Right forelimb (tissue), 1 donor: ENCODE measurements at places on chromosomes 1 and 21.

DNA sequence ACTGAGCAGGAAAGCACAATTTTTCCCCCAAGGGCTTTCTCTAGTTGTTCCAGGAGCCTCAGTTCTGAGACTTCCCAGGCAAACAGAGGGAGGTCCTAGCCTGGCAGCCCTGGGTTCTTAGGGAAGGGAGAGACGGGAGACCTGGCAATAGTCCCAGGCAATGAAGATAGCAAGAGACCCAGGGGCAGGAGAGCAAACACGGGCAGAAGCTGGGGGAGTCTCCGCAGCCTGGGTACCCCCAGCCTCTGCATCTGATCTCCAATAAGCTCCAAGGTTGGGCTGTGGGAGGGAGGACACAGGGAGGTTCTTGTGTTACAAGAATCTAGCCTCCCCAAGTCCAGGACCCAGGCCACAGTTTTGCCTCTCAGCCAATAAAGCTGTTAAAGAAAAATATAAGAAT lies 2.4 kb downstream of the BLACAT1 start:
- DNase-seq = no peak

DNA sequence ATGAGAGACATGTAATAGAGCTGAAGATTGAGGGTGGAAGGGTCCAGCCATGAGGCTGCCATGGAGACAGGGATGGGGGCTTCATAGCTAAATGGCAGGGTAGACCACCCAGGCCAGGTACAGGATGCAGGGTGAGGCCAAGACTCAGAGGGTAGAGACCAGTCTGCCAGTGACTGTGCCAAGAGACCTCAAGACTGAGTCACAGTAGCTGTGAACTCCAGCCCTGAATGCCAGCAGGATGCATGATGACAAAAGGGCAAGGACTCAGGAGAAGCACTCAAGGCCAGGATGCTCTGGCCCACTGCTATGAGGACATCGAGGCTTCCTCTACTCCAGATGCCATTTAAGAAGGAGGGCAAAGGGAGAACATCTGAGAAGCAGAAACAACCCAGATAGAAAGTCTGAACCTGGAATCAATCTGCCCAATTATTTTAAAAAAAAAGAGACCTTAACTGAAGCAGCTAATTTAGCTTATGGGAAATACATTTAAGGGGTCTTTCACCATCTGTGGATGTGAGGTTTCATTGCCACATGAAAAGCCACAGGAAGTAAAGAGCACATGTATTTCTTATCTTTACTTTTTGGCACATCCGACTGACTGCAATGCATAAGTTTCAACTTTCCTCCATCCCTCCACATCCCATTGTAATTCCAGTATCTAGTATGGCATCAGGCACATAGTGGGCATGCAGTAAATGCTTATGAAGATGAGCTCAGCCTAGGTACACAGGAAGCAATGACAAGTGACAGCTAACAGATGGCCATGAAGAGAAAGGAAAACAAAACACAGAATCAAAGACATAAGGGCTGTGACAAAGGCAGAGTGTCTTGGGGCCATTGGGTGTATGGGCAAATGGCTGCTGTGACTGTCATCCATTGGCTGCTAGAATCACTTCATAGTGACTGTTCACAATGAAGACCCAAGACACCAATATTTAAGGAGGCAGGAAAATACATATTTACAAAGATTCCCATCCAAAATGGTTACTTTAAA lies 40.2 kb downstream of the SUSD4 start:
- DNase-seq = no peak

GRCh38 chr1:51569284-51570062 lies 47.4 kb upstream of the OSBPL9 start:
- no peak for DNase-seq

DNA sequence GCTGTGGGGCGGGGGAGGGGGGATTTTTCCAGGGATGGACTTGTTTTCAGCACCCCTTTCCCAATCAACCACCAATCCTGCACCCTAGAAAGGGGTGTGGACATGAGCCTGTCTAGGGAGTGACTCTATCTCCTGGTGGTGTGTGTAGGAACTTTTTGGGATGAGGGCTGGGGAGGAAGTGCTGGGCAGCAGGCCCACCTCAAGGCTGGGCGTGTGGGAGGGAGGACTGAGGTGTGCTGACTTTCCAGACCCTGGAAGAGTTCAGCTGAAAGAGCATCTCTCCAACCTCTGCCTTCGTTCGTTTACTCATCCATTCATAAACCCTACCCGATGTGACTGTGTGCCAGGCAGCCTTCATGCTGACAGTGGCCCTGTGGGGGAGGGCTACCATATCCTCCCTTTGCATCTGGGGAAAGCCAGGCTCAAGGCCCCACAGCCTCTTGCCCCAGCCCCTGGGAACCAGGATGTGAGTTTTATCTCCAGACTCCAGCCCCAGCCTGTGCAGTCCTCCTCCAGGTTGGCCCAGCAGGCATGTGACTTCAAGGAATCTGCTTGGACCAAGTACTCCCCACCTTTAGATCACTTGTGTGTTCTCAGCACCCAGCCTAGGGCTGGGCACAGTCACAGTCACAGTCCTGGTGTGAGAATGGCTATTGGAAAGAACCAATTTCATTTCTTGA lies 6.7 kb downstream of the KNCN start:
- DNase-seq = no peak

- no peak for DNase-seq
Measured at GRCh38 chr1:29709704-29710280, 473.5 kb downstream of the PTPRU start.

- DNase-seq = no peak
Measured at GRCh38 chr21:34999397-34999941, 49.6 kb downstream of the RUNX1 start.

DNA sequence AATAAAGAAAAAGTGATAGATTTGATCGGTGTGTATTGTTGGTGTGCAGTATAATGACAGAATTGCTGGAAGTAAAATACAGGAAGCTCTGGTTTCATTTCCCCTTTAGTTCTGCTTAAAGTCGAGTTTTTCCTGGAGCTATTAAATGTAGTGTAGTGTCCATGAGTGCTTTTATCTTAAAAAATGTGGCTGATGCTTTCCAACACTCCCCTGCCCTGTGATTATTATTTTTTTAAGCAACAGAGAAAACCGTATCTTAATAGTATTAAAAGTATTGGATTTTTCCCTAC lies 1.1 kb downstream of the LGALS8 start:
- DNase-seq = no peak

DNA sequence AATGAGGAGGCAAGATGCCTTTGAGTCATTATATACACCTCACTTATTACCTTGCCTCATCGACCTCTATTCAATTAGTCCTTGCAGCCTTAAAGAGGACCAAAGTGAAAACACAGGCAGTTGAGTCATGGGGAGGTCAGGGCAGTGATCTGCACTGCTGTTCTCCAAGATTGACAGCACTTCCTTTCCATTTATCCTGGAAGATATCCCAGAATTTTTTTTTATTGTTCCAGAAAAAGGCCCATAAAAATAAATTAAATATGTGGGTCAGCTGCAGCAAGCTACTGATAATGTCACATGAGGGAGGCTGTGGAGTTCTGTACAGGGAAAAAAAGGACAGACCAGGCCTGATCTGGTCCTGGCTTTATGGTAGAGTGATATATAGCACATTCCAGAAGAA lies 33.2 kb upstream of the CDC42BPA start:
- DNase-seq = no peak

- no peak for DNase-seq
Measured at GRCh38 chr1:221169447-221169889, 290.2 kb downstream of the HLX start.

DNA sequence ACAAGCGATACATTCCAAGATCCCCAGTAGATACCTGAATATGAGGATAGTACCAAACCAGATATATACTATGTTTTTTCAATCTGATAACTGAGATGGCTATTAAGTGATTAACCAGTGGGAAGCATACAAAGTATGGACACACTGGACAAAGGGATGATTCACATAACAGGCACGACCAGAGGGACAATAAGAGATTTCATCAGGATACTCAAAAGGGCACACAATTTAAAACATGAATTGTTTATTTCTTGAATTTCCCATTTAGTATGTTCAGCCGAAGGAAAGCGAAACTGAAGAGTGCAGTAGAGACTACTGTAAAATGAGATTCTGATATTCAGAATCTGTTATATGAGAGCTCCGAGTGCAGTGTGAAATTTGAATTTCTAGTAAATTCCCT lies 10.6 kb downstream of the ZZZ3 start:
- no peak for DNase-seq

- DNase-seq = no peak
Measured at GRCh38 chr1:227544067-227545050, 19.0 kb upstream of the ZNF678 start.

DNA sequence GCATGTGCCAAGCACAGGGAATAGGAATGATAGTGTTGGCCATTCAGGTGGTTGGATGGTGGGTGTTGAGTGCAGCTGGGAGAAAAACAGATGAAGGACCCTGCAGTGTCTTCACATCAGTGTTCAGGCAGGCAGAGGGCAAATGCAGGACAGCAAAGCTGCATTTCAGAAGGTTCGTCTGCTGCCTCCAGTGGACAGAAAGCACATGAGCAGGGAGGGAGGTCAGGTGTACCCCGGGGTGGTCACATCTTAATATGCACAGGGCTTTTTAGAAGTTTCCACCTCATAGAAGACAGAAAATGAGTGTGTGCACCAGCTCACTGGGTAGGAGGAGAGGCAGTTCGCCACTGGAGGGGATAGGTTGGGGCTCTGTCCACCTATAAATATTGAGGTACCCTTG lies 184.9 kb downstream of the SLC35F3 start:
- DNase-seq = no peak

DNA sequence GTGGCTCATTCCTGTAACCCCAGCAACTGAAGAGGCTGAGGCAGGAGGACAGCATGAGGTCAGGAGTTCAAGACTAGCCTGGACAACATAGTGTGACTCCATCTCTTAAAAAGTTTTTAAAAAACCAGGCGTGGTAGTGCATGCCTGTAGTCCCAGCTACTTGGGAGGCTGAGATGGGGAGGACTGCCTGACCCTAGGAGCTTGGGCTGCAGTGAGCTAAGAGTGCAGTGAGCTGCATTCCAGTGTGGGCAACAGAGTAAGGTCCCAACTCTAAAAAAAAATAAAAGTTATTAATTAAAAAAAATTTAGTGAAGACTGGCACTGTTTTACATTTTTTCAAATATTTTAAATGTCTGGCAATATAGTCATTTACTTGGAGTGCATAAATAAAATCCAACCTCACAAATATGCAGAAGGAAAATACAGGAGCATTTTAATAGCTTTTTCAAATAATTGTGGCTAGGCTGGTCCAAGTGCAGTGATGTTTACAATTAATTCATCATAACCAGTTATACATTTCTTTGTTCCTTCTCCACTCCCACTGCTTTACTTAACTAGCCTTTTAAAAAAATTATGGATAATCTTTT lies 10.8 kb downstream of the ZBTB8OS start:
- no peak for DNase-seq

DNA sequence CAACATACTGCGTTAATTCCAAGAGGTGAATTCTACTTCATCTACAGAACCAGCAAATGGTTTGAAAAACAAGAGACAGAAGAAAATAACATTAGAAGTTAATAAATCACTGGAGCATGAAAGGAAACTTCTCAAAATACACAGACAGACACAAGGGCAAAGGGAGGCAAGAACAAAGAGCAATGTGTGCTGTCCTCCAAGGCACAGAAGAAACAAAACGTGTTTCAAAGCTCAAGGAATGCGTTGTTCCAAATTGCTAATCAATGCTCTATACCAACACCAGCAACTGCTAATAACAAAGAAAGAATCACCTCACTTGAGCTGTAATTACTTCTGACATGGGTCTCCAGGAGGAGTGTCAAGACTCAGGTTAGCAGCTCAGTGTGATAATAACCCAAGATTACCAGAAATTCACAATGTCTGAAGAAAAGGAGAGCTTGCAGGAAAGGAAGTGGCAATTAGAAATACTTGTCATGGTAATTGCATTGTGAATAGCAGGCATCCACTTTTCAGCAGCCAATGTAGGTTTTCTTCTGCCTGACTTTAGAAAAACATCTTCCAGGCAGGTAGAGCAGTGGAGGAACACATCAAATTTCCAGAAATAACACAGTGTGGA lies 175.4 kb downstream of the SEC16B start:
- DNase-seq = no peak

- no peak for DNase-seq
Measured at GRCh38 chr1:228799924-228800323, 64.6 kb downstream of the RHOU start.

DNA sequence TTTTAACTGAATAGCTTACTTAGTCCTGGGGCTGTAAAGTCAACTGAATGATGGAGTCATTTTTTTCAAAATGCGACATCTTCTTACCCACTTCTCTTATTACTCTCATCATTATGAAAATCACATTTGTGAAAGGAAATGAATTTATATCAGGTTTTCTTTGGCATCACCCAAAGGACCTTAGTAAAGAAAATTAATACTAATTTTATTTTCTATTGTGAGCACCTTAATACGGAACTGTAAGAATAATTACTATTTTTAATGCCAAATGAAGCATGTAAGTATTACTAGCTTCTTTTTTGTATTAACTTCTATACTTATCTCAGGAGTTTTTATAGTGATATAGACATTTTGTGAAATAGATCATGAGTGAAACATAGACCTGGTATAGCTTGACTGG lies 30.9 kb downstream of the PTPRC start:
- no peak for DNase-seq

GRCh38 chr1:99598738-99599411 lies 47.0 kb upstream of the PALMD start:
- no peak for DNase-seq

GRCh38 chr1:75984781-75985180 lies 52.6 kb upstream of the ASB17 start:
- DNase-seq = no peak

- DNase-seq = no peak
Measured at GRCh38 chr1:203764105-203765028, 616 bp upstream of the LAX1 start.

- DNase-seq = no peak
Measured at GRCh38 chr1:219443763-219444162, 169.1 kb downstream of the ZC3H11B start.

DNA sequence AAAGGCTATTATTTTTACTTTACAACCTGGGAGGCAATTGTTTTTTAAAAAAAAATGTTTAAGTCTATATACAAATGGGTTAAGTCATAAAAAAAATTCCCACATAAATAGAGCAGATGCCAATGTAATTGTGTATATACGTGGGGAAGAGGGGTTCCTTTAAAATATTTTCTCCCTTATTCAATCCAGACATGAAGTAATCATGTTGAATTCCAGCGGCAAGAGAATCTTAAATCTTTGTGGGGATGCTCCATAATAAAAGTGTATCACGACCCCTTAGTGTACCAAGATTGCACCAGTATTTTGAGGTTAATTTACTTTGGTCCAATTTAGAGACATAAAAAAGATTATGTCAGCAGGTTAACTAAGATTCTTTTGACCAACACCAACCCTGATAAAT lies 62.1 kb downstream of the ARID4B start:
- DNase-seq = no peak

DNA sequence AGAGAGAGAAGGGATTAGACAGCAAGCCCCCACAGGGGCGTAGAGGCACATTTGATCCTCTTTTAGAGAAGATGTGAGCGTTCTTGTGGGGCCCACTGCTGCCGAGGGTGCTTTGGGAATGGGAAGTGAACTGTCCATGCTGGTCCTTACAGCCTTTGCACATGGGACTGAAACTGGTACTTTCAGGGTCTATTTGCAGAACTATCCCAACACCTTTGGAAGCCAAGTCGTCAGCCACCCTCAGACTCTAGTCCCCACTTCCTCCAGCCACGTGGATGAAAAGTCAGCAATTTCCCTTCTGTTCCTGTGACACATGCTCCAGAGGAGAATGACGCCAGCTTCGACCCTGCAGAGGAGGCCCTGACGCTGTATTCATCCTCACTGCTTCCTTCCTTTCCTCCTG lies 2.6 kb upstream of the RAB7B start:
- DNase-seq = no peak
